KG1 (cell line): ENCODE measurements at places on chromosomes 5 and 9.
A peak's percentile ranks its signal among the peaks of the same experiment; 100 is the strongest.

DNA sequence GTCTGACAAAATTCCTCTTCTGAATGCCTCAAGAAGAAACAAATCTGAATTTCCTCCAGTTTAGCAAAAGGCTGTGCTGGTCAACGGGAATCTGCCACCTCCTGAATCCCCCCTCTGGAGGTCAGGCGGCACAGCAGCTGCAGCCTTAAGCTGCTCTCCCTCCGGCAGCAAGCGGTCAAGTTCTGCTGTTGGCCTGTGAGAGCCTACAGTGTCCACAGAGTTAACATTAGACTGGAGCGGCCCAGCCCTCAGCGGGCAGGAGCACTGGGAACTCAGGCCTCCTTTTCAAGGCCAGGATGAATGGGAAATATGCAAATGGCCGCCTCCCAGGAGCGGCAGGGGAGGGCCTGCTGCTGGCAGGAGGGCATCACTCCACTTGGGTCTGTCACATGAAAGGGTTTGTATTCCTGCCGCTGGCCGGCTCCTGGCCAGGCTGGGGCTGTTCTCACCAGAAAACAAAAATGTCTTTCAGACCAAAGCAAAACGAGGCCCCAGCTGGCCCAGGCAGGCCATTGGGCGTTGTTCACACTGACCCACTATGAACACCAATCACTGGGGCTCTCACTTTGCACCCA is 8.2 kb downstream of the ACSL6 start:
- no peak for DNase-seq

DNA sequence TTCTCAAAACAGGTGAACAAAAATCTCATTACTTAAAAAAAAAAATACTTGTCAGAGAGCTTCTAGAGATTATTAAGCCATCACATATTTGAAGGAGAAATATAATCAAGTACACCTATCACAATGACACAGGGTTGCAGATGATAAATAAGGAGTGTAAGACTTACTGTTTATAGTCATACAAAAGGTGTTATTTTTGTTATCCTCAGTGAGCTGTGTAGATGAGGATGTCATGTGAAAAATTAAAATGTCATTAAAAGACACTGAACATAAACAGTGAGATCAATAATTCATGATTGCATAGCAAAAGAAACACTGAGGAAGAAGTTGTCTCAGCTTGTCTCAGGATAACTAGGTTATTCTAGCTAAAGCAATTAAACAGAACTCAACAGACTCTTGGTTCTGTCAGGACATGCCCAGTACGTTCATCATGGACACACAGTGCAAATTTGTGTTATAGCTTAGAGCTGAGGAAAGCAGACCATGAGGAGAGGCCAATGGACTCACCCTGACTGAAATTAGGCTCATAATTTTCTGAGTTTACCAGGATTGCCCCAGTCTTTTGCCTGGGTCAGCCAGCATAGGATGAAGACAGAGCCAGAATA is 1162.6 kb upstream of the C9orf72 start:
- no peak for DNase-seq

- DNase-seq, result no peak
Measured at GRCh38 chr5:159819591-159820411, 96.5 kb upstream of the ADRA1B start.

DNA sequence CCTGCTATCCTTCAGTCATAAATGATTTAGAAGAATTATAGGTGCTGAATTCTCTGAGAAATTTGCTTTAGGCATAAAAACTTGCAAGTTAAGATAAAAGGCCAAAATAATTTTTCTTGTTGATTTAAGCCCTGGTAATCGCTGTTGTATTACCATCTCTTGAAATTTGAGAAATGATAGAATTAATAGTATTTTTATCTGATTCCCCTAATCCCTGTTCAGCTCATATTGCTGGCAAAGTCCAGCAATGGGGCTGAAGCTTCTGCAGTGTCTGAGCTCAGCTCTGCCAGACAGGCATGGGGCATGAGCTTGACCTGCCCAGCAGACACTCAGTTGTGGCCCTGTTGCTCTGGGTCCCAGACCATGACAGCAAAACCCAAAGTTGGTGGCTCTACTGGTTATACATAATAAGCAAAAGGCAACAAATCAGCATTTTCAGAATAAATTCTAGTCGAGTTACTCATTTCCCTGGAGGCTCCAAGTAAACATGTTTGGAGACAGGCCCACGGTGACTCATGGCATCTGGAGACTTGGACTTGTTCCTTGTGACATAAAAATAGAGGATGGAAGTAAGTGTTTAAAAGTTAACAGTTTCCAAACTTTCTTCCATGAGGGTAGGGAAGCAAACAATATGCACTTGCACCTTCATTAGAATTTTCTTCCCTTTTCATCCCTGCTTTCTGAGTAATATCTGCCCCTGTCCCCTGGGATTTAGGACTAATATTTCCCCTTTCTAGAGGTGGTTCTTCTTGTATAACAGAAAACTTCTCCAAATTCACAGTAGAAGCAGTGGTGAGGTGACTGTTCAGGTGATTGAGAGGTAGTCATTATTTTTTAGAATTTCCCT is 60.2 kb upstream of the SLC2A8 start:
- DNase-seq, result no peak

DNA sequence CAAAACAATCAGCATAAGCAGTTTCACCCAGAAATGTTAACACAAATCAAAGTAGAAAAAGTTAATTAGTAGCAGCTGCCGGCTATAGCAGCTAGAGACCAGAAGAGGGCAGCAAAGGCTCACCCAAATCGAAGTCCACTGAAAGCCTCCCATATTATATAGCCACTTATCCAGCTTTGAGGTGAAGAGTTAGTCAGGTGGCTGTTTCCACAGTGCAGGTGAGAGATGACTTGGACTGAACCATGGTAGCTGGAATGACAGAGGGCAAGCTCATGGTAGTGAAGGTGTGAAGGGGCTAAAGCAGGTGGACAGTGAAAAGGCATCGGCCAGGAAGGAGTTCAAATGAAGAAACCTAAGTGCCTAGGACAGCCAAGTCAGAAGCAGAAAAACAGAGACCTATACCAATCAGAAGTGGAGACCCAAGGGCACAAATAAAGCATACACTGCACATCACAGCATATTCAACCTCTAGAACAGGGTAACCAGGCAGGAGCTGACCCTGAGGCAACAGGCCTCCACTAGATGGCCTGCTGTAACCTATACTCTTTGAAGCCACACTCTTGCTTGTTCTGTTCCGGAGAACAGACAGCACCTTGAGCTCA is 7.2 kb upstream of the RNF38 start:
- peak; percentile 53 for DNase-seq

DNA sequence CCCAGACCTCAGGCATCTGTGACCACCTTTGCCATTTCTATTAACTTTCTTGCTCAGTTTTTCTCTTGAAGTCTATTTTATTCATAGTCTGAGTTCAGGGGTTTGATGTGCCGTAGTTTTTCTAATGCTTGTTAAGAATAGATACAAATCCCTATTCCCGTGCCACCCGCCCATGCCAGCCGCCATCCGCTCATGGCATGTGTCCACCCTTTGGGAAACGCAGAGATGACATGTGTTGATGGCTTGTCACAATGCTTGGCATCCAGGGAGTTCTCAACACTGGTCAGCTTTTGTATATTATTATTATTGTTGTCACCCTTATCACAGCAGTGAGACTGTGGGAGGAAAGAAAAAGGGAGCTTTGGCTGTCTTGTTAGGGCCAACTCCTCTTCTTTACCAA is 17.3 kb upstream of the ANGPTL2 start:
- no peak for DNase-seq
